ENCODE measurements at places on chromosomes 5 and 9.
A peak's percentile ranks its signal among the peaks of the same experiment; 100 is the strongest.

DNA sequence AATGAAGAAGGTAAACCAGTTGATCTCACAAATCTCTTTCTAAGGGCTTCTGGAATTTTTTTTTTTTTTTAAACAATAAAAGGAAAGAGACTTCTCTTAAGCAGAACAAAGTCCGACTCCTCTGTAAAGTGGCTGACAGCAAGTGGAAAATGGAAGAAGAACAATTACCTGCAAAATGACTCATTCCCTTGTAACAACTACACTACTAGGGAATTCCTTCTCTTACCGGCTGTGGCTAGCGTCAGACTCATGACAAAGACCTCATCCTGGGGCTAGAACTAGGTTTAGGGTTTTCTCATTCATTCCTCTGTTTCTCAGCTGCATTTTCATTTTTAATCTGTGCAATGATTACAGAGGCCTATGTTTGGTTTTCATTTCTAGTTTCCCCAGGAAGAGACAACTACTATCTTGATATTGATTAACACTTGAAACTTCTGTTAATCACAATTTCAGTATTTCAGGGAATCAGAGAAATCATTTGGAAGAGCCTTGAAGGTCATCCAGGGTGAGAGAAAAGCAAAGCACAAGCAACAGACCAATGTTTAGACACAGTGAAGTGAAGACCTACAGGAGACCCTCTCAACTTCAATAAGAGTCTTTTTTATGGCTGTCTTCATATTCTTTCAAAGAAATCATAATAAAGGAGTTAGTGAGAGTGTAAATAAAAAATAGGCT is 437.9 kb downstream of the RAB3C start:
- no peak for DNase-seq

GRCh38 chr5:41707853-41708603 is 162.2 kb downstream of the OXCT1 start:
- peak; percentile 51 for DNase-seq

DNA sequence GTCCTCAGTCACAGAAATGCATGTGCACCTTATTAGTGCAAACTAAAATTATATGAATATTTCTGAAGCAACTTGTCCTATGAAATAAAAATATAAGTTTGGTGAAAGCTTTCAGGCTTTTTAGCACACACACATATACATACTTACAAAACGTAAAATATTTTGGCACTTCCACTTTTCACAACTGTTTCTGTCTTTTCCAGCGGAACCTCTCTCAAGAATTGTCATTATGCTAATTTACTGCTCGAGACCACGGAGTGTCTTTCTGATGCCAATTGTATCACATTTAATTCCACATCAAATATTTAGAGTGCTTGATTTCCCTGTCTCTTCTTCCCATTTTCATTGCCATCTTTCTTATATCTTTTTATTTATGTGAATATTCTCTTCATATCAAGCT is 100.4 kb downstream of the MEF2C start:
- DNase-seq: no peak

- DNase-seq: peak; percentile 44
These were observed 60.5 kb downstream of the GLDC start for GRCh38 chr9:6584881-6585597.
